ENCODE measurements at places on chromosomes 6 and 20.

GRCh38 chr6:12369781-12370262, 79.7 kb downstream of the EDN1 start:
- DNase-seq = no peak

- no peak for DNase-seq
Measured at GRCh38 chr20:1265226-1265915, 723 bp upstream of the SNPH start.

GRCh38 chr20:25695532-25696370, 902 bp downstream of the ZNF337 start:
- no peak for DNase-seq

- DNase-seq = no peak
Measured at GRCh38 chr6:143901885-143902750, 37.8 kb downstream of the ZC2HC1B start.

GRCh38 chr6:27694547-27694874, 217.7 kb downstream of the OR2B2 start:
- no peak for DNase-seq

GRCh38 chr20:6575912-6576401, 191.5 kb upstream of the BMP2 start:
- no peak for DNase-seq

DNA sequence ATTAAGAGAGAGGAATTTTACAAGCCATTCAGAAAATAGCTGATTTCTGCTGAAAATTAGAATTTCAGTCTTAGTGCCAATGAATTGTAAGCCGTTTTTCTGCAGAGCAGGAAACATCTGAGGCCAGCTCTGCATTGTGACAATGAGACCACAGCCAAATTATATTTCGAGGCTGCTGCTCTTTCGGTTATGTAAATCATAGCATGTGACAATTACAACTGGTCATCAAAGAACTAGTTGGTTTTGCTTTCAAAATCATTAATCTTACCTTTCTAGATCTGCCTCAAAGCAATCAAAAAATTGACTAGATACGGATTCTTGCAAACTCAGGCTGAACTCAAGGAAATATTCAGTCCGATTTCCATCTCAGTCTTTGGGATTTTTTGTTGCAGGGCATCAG, 33.4 kb upstream of the INSM1 start:
- DNase-seq = no peak

GRCh38 chr6:81570681-81571080, 181.8 kb downstream of the TENT5A start:
- DNase-seq = no peak

GRCh38 chr6:3139090-3139903, 18.0 kb downstream of the TUBB2A start:
- DNase-seq = no peak

DNA sequence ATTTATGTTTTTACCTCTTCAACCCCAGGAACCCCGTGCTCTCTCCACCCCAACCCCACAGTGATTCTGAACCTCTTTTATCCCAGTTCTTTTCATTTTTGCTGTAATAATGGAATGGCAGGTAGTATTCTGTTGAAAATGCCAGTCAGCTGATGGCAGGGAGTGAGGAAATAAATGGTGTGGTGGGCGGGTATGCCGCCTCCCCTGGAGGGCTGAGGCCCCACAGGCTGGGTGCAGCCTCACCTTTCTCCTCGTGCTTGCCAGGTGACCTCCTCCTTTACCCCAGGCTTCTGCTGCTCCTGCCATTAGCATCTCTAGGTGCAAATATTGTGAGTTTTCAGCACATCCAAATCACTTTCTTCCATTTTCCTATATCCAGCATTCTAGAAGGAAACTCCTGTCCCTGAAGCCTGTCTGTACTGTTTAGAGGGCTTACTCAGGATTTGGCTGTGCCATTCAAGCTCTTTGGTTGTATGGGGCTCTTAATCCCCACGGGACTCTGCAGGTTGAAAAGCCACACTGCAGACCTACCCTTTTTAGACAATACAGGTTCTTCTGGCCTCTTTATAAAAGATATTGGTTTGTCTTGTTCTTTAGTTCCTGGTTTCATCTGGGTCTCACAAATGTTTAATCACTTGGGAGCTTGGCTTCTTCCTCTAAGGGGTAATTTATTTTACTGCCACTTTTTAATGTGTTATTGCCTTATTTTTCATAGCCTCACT, 201.8 kb downstream of the JARID2 start:
- DNase-seq = no peak

GRCh38 chr20:39777610-39778009, 815.5 kb downstream of the DHX35 start:
- no peak for DNase-seq

DNA sequence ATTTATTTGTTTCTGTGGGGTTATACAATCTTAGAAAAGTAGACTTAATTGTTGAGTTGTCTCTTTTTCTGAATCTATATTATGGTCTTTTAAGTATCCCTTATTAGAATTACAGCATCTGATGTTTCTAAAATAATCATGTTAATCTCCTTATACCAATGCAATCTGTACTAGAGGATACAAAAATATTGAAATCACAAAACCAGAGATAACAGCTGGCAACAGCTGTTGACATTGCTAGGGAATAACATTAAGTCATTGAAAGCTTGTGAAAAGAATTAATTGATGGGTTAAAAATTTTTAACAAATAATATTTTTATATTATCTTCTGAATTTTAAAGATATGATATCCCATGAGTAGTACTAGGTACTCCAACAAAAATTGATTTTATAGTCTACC, 162.6 kb downstream of the COL19A1 start:
- no peak for DNase-seq

- DNase-seq = no peak
Measured at GRCh38 chr6:3442431-3443220, 14.2 kb downstream of the SLC22A23 start.

DNA sequence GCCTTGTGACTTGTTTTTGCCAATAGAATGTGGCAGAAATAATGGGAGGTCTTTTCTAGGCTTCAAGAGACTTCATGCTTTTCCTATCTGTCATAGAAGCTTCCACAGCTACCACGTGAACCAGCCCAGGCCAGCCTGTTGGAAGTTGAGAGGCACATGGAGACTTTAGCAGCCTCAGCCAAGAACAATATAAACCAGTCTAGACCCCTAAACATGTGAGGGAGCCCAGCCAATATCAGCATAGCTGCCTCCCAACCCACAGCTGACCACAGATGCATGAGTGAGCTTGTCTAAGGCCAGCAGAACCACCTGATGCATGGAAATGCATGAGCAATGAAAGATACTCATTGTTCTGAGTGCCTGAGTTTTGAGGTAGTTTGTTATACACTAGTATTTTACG, 540.7 kb upstream of the BTBD3 start:
- no peak for DNase-seq

- no peak for DNase-seq
Measured at GRCh38 chr20:2311329-2311728, 15.5 kb downstream of the TGM3 start.

DNA sequence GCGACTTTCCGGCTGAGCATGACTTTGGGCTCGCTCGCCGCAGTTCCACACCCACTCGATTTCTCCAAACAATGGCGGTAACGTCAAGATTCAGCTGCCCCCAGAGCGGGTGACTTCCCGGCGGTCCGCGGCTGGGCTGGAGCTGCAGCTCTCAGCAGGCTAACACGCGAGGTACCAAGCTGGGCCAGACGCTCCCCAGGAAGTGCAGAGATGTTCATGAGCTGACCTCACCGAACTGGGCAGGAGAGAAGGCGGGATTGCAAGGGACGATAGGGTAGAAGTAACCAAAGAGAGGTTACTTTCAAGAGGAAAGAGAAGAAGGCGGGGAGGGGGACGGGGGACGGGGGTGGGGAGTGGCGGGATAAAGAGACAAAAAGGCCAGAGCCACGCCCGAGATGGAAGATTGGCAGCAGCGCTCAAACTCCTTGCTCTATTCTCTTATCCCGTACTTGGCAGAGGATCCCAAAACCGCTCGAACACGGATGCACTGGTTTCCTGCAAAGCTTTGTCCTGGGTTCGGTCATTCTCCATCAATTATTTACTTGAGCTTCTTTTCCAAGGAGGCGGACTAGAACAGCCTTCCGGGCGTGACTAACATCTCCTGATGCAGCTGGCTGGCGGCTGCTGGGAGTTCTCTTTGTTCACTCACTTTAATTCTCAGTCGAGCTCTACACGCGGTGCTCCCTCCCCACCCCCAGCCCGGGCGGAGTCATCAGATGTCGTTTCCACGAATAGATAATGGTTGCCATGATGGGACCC, at the start of gene MTCL3:
Gene MTCL3, minus strand, starts transcription at position 626 of the 759 bp plus-strand sequence.
- no peak for DNase-seq

DNA sequence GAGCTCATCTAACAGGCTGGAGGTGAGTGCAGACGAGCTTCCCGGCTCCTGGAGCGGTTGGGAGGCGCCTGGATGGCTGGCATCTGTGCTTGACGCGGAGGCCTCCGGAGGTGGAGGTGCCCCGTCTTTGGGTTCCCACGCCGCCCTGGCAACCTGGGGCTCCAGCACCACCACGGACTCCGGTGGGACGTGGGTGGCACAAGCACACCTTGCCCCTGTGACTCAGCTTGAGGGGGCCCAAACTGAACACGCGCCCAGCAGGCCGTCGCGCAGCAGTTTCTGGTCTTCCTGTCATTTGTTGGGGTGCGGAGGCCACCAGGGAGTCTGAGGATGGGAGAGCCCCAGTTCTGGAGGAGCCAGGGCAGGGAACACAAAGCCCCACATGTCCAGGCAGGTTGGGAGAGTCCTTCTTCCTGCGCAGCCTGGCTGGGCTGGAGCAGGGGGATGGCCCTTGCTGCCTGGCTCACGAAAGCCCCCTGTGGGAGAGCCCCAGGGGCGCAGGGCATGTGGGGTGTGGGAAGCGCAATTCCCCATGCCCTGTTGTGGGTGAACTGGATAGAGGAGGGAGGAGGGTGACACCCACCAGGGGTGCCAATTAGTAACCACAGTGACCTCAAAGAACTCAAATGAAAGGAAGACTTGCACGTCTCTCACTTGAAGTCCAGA, 1378.6 kb upstream of the DEFB115 start:
- no peak for DNase-seq

- DNase-seq = no peak
Measured at GRCh38 chr6:125132058-125132457, 21.5 kb upstream of the TPD52L1 start.

DNA sequence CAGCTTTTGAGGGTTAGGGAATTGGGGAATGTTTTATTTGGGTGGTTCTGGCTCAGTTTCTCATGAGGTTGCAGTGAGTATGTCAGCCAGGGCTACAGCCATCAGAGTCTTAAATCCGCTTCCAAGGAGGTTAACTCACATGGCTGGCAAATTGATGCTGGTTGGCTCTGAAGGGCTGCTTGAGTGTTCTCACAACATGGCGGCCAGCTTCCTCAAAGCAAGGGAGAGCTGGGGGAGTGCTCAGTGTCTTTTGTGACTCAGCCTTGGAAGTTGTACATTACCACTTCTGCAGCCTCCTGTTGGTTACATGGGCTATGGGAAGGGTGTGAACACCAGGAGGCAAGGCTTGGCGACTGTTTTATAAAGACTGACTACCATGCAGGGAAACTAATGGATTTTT, 17.8 kb upstream of the PPP1R3G start:
- DNase-seq = no peak

GRCh38 chr6:22236626-22237414, 60.0 kb downstream of the PRL start:
- DNase-seq = no peak

DNA sequence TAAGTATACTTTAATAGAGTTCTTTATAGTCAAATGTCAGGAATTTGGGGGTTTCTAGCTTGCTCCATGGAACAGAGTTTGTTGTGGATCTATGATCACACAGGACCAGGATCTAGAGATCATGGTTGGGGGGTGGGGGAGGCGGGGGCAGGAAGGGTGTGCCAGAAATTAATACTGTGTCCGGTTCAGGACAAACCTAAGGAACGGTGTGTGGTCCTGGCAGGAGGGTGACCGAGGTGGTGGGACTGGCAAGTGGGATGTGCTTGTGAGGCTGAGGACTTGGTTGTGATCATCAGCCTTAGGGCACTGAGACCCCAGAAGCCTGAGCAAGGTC, 27.9 kb downstream of the GSTA3 start:
- DNase-seq = no peak

- no peak for DNase-seq
Measured at GRCh38 chr6:163605385-163606097, 191.0 kb downstream of the QKI start.

- DNase-seq = no peak
Measured at GRCh38 chr6:117384659-117385058, 41.1 kb downstream of the ROS1 start.

DNA sequence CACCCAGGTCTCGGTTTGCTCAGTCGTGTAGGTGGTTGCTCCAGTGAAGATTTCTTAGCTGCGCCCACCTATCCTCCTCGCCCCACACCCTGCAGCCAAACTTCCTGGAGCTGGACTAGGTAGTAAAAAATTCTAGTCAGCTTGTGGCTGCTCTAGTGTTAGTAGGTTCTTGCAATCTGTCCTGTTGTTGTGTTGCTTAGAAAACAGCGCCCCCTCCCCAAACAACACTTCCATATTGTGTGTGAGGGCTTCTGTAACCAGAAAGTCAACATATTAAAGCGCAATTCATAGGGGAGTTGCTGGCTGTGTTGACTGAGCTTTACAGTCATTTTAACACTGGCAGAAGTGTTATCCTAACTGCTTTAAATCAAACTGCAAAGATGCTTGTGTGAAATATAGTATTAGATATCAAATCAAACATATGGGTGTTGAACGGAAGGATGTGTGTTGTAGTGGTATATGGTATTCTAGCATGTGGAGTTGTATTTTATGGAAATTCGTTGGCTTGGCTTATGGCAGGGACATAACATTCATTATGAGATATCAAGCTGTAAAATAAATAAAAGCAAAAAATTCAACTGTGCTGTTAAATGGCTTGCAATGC, 122.5 kb downstream of the ARID1B start:
- no peak for DNase-seq
